ENCODE measurements at places on chromosomes 4 and X.

- DNase-seq = no peak
Observed at GRCh38 chr4:184053434-184053833, 148.3 kb downstream of the STOX2 start.

- no peak for DNase-seq
Observed at GRCh38 chrX:131745942-131746489, 202.1 kb downstream of the OR13H1 start.

DNA sequence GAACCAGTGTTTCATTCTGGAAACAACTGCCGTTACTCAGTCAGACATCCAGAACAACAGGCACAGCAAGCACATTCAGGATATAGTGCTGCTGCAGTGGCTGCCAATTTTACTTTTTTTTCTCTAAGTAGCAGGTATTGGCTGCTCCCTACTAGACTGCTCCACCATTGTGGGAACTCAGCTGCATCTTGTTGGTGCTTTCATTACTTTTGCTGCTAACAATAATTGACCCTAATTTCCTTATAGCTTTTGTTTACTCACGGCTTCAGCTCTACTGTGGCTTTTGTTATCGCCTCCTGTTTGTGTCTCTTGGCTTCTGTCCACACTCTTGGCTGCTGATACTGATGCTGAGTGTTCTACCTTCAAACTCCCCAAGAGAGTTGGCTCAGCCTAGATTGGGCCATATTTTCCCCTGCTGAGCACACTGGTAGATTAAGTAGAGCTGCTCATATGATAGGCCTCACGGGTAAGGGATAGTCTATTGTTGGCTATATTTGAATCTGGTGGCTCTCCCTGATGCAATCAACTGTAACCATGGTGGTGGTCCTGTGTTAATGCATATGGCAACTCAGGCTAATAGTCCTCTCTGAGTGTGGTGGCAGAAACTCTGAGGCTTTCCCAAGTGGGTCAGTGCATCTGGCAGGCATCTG lies 44.5 kb upstream of the IL2 start:
- DNase-seq = no peak

GRCh38 chrX:6227453-6227835 lies 1.2 kb downstream of the NLGN4X start:
- no peak for DNase-seq

DNA sequence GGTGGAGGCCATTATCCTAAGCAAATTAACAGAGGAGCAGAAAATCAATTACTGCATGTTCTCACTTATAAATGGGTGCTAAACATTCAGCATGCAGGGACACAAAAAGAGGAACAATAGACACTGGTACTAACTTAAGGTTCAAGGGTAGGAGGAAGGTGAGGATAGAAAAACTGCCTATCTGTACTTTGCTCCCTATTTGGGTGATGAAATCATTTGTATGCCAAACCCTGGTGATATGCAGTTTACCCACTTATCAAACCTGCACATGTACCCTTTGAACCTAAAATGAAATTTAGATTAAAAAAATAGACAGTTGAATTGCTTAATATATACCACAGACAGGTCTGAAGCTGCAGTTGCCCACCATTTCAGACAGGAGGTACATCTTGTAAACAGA lies 143.3 kb upstream of the KLHL4 start:
- DNase-seq = no peak

- no peak for DNase-seq
Observed at GRCh38 chr4:139972305-139972704, 181.7 kb downstream of the MAML3 start.

GRCh38 chrX:40539214-40540142 lies 41.3 kb upstream of the ATP6AP2 start:
- peak; percentile 44 for DNase-seq

DNA sequence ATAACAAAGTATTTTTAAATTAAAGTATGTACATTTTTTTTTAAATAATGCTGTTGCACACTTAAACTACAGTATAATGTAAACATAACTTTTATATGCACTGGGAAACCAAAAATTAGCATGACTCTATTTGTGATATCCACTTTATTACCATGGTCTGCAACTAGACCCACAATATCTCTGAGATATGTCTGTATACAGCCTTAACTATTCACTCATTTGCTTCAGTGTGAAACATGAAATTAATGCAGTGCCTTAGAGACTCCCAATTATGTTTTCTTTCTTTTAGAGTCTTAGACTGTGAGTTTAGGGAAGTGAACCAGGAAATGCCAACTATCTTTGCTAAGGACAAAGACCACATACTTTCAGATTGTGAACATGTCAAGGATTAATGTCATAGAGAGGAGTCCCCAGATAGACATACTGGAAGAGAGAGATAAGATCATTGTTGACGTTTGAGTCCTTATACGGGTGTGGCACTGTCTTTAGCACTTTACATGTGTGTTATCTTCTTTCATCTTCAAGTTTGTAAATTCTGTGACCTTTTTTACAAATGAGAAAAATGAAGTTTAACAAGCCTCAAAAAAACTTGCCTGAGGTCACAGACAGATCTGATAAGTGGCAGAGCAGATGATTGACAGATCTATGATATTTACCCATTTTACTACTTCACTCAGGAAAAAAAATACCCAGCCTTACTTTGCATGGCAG lies 23.2 kb downstream of the CXorf58 start:
- DNase-seq = no peak

- DNase-seq = no peak
Observed at GRCh38 chrX:149531599-149531998, 9.2 kb upstream of the EOLA1 start.

DNA sequence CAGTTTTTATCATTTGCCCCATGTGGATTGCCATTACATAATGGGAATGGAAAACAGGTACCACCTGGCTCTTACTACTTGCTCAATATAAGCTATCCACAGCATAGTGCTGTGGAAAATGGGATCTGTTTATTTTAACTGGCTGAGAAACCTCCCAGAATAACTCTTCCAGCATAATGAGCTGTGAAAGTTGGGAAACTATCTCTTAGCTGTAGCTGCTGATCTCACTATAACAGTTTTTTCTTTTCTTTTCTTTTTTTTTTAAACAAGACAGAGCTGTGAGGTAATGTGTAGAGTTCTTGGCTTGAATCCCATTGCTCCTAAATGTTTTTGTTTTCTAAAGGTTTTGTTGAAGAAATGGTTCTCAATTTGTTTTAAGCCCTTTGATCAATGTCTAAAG lies 988.3 kb downstream of the PCDH19 start:
- DNase-seq = no peak

DNA sequence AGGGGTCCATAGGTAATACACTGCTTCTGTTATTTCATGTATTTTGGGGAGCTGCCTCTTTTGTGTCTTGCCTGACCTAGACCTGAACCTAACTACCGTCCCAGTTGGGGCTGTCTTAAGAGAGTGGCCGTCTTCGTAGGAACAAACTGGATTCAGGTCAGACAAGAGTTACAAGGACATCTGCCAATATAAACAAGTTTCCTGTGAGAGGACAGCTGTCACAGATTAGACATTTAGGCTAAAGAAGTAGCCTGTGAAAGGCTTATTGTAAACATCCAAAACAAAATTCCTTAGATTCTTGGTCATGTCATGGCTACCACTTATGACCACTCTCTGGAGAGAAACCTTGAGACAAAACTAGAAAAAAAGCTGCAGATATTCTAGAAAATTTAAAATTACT lies 797.6 kb upstream of the AADAT start:
- no peak for DNase-seq

GRCh38 chr4:183504930-183505610 lies at the start of gene ING2:
ING2 (plus strand) TSS chr4:183505058; CDS start chr4:183505196, 138 bp downstream.
- no peak for DNase-seq

DNA sequence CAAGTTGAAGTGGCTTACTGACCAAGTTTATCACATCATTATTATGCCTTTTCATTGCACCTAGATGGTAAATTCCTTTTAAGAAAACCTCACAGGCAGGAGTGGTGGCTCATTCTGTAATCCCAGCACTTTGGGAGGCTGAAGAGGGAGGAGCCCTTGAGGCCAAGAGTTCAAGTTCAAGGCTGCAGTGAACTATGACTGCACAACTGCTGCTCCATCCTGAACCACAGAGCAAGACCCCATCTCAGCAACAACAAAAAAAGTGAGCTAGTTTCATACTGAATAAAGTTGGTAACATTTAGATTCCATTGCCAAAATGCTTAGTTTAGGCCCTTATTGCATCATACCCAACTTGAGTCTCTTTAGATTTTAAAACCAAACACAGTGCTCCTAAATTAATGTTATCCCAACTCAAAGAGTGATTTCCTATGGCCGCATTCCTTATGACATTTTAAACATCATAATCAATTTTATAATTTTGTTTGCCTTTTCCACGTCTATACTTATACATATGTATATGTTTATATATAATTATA lies 36.0 kb downstream of the PDS5A start:
- no peak for DNase-seq

DNA sequence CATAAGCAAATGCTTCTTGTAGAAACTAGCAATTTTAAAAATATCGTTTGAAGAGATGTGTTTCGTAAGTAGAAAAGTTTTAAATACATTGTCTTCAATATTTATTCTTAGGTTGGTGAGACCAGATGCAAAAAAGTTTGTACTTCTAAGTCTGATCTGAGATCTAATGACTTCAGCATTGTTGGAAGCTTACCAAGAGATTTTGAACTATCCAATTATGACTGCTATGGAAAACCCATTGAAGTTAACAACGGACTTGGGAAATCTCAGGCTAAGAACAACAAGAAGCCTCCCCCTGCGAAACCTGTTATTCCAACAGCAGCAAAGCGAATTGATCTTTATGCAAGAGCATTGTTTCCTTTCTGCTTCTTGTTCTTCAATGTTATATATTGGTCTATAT lies 50.2 kb upstream of the GRIA2 start:
- no peak for DNase-seq

- DNase-seq = peak; percentile 29
Observed at GRCh38 chr4:2462218-2462991, 6.5 kb upstream of the RNF4 start.

- no peak for DNase-seq
Observed at GRCh38 chr4:53059256-53059655, 197.1 kb downstream of the RASL11B start.

DNA sequence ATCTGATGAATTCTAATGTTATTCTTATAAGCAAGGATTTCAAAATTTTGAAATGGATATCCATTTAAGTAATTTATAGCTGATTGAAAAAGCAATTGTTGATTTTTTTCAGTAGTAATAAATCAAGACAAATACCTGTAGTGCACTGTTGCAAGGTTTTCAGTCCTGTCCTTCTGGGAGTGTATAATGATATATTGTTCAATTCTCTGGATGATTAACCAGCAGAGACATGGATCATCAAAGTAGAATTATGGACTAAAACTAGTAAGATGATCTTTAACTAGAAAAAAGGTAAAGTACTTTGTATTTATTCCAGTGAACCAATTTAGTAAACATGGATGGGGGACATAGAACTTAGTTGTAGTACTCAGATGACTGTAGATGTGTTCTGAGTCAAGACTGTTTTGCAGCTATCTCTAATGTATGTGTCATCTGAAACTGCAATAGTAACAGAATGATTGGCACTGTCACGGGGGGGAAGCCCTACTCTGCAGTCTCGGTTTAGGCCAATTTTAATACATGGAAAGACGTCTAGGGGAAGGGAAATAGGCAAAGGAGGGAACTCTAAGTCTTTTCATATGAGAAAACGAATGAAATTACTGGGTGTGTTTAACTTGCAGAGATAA lies 121.9 kb downstream of the GLRA3 start:
- DNase-seq = no peak

DNA sequence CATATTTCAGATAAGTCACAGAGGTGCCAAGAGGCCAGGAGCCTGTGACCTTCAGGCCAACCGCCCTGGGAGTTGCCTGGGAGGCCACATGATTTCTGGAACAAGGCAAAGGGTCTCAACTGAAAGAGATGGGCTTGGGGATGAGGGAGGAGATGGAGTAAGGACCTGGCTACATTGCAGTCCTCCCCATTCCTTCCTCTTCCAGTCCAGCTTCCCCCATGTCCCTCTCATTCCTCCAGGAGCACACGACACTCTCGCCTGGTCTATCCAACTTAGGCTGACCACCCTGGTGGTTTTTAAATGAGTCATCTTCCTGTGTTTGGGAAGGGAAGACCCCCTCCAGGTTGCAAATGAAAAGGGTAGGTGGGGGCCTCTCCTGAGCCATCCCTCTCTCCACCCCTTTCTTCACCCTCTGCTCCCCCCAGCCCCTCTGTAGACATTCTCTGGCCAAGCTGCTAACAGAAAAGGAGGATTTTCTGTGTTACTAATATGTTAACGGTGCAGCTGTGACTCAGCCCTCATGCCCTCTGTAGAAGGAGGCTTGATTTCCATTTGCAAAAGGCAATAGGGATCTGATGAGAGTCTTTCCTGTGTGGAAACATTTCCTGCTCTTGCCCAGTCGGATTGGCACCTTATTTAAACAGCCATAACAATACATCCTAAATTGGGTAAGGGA lies 79.2 kb downstream of the RTL5 start:
- DNase-seq = no peak

DNA sequence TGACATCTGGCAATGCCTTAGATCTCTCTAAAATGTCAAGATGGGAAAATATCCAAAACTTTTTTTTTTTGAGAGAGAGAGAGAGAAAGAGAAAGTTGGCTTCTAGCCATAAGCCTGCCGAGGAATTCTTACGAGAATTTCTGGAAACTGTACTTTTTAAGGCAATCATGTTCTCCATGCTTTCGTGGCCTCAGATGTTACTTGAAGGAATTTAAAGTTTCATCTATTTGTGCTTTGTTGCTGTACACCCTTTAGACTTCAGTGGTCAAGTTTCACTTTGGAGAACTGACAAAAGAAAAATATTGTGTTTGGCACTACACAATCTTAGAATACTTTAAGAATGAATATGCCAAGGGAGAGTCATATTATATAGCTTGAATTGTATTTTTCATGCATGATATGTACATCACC lies 53.9 kb downstream of the FAT4 start:
- no peak for DNase-seq

DNA sequence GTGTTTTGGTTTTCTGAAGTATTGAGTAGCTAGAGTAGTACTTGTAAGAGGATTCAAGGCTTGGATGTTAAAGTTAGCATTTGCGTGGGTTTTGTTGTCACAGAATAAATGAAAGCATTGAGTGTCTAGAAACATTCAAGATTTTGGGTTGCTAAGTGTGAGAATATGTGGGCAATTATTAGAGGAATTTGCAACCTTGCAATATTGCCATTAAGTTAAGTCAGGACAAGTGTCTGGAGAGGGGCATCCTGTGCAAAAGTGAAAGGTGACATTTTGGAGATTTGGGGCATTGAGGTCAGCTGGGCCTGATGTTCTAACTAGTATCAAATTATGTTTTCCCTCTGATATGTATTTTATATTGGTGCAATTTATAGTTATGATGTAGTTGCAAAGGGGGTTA lies 533.9 kb upstream of the GRID2 start:
- no peak for DNase-seq

- DNase-seq = no peak
Observed at GRCh38 chrX:1207496-1208025, 4.9 kb downstream of the CRLF2 start.

DNA sequence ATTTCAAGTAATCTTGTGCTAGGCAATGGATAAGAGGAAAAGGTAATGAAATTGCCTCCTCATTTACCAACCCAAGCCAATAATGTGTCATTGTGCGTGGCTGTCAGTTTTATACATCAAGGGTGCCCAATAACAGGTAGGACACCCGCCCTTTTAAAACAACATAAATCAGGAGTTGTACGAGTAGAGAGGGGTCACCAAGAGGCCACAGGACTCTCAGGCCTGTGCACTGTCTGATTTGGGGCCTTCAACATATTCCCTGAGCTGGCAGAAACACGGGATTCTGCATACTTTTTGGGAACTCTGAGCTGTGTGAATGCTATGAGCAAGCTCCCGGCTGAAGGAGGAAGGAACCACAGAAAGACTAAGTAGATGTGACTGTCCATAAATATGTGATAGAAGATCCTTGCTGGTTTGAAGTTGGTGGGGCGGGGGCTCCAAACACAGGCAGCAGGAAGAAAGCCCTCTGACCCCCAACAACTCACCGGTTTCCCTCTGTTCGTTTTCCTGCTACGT lies 82.7 kb upstream of the MAML3 start:
- no peak for DNase-seq

All from stimulated activated CD8-positive, alpha-beta memory T cell treated with anti-CD3 and anti-CD28 coated beads, Interleukin-4, amount 100 ng/mL, for 1 hour (primary cell).